ENCODE measurements at places on chromosomes 3 and 15.

DNA sequence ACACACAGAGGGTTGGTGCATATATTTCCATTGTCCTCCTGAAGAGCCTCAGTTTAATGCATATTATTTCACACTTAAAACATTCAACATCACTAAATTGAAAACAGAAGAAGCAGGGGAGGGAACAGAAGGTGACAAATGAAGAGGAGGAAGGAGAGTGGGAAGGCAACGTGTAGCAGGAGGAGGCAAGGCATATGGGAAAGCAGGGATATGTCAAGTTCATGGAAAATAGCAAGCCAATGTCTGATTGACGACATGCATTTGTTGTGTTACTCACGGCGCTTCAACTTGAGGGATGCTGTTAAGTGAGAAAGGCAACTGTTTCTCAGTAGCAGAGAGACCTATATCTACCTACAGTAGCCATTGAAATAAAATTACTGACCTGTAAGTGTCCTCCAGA, 154.5 kb downstream of the NSUN3 start:
- DNase-seq, result no peak

GRCh38 chr3:147945968-147946519, 536.9 kb downstream of the ZIC1 start:
- DNase-seq, result no peak

DNA sequence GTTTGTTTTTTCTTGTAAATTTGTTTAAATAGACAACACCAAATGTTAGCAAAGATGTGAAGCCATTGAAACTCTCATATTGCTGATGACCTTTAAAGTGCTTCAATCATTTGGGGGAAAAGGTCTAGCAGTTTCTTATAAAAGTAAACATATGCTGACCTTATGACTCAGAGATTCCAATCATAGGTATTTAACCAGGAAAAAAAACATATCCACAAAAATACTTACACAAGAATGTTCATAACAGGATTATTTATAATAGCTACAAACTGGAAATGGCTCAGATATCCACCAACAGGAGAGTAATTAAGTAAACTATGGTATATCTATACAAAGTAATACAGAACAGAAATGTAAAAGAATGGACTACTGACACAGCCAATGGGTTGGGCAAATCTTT, 27.1 kb upstream of the RORA start:
- DNase-seq, result no peak

DNA sequence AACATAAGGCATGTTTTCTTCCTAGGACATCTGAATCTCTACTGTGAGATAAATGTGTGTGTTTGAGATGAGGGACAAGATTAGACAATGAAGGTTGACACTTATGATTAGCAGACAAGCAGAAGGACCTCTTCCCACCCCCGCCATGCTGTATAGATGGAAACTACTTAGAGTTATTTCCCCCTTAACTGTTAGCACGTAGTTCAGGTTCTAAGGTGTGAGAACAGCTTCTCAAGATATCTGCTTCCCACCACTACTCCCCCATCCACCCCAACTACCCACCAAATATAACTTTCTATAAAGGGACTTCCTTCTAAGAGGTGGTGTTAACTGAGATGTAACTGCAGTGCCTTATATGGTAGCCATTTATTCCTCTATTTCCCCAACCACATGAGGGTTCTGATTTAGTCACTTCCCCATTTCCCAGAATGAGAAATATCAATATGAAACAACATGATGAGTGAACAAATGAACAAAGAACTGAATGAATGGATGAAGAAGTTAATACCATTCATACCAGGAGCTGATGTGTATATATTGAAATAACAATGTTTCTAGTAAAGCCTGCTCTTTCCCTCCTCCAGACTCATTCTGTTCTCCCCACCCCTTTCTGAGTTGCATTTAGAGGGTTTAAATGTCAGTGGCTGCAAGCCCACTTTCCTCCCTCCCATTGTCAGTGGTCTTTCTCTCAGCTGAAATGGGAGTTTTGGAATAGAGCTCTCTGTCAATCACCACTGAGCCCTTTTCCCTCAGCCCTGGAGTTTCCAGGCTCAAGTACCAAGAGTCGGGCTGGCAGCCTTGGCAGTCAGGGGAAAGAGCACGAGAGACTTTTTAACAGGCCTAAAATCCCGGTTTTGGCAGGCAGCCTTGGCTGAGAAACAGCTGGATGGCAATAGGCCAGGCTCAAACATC, 7.7 kb upstream of the RFTN1 start:
- no peak for DNase-seq

DNA sequence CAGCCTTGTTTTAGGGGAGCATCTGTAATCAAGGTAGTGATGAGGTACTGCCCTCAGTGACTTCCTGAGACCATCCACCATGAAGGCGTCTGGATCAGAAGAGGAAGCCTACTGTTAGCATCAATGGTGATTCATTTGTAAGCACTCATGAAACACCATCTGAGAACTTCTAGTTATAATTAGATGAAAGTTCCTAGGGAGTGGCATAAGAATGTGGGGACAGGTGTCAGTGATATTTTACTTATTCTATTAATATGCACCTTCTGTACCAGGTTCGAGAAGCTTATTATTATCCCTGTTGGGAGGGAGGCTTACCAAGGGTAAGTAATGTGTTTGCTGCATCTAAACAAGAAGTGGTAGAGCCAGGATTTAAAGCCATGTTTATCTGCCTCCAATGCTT, 295.8 kb upstream of the TBL1XR1 start:
- DNase-seq, result no peak

GRCh38 chr3:177563243-177563780, 366.0 kb upstream of the TBL1XR1 start:
- DNase-seq, result no peak

DNA sequence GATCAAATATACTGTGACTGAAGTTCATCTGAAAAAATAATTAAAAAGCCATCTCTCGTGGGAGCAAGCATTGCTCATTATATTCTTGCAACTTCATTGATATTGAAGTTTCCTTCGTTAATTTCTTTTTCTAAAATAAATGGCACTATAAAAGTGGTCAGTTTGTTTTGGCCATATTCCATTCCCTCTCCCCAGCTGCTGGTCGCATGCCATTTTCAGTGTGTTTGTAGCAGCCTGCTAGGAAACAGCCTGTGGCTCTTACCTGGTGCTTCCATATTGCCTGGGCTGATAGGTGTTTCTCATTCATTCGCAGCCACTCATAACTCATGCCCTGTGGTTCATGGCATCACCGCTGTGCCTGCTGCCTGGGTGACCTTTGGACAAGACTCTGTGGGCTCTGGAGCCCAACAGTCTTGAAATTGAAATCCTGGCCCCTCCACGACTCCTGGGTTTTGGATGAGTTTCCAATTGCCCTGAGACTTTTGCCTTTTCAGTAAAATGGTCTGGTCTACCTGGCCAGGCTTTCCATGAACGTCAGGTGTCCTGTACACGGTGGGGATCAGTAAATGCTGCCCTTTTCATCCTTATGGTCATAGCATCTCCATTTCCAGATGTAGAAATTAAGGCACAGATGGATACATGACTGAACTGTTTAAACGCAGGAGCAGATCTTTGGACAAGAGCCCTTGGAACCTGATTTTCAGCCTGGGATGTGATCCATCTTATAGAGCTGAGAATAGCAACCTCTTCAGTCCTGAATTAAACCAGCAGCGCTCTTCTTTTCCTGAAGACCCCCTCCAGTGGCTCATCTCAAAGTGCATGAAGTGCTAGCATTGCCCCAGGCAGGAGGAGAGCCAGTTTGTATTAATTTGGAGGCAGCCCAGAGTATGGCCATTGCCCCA, 69.4 kb downstream of the SLCO3A1 start:
- no peak for DNase-seq

- DNase-seq, result no peak
Observed at GRCh38 chr15:84082739-84083138, 152.8 kb upstream of the GOLGA6L4 start.

- no peak for DNase-seq
Observed at GRCh38 chr3:130979117-130979516, 47.5 kb downstream of the ASTE1 start.

Data from stimulated activated CD8-positive, alpha-beta memory T cell treated with anti-CD3 and anti-CD28 coated beads, Interleukin-4, amount 100 ng/mL, for 4 hours (primary cell).